ENCODE measurements at places on chromosomes 3 and 15.
A peak's percentile ranks its signal among the peaks of the same experiment; 100 is the strongest.

DNA sequence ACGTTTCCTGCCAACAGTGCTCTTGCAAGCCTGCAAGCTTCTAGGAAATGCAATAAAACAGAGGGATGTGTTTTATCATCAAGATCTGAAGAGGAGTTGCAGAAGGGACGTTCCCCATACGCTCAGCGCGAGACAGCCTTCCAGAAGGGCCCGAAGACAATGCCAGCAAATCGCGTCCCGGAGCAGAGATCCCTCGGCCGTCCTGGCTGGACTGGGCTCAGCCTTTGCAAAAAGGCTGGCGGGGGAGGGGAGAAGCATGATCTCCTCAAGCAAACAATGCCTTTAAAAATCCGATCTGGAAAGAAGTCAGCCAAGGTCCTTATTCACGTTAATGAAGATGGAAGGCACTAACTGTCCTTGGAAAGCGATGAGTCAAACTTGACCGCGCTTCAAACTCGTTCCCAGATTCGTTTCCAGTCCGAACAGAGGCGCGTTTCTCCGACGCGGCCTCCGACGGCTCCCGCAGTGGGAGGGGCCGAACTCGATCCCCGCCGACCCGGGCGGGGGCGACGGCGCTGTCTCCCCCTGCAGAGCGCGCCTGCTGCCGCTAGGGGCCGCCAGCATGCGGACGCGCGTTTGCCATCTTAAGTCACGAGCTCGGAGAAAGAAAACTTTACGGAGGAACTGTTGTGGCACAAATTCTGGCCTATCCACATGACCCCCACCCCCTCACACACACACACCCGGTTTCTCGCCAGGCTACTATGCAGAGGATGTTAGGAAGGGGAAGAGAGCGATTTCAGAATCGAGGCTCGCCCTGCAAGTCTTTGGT is 5.5 kb downstream of the BCL6 start:
- DNase-seq: peak; percentile 43

- DNase-seq: no peak
Observed at GRCh38 chr3:48756640-48757039, 39.6 kb upstream of the IP6K2 start.

- no peak for DNase-seq
Observed at GRCh38 chr15:75023872-75024636, 664 bp downstream of the PPCDC start.

- DNase-seq: no peak
Observed at GRCh38 chr3:64300790-64301423, 75.6 kb upstream of the PRICKLE2 start.

DNA sequence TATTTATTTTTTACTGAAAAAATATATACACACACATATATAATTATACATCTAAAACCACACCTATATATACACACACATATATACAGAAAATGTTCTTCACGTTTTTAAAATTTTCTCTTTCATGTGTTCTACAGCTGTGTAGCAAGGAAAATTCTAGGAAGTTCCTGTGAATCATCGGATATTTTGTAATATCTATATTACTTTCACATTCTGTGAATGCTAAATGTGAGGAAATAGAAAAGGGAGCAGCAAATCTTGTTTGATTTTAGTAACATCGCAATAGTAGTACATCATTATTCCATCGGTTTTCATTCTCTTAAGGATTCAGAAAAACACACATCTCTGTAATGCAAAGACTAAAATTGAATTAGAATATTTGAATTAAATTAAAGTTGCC is 836.8 kb upstream of the NECTIN3 start:
- no peak for DNase-seq

DNA sequence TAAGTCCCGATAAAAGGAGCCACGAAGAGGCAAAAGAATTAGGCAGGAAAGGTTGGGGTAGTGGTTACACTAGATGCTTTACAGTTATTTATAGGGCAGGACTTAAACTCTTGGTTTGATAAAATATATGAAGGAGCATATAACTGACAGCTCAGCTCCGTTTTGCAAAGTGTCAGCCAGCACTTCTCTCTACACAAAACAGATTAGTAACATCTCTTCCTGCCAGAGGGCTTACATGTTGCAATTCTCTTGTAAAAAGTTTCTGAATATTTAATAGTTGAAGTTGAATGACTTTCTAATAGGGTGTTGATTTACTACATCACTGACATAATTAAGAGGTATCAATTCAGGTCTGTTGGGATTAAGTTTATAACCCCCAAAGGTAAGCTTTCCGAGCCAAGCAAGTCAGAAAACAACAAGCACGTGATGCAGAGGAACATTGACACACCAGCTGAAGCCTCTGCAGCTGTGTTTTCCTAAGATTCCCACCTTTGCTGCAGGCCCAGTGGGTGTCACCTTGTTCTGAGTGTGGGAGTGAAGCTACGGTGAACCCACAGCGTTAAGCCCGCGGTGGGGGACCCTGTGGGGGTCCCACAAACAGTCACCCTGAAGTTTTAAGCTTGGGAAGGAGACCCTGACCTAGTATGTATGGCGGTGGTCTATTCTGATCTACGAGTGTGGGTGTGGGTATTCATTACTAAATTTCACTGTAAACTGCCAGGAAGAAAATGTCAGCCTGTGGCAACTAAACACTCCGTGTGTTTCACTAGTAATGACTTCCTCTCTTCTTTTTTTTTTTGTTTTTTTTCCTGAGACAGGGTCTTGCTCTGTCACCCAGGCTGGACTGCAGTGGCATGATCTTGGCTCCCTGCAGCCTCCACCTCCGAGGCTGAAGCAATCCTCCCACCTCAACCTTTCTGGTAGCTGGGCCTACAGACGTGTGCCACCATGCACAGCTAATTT is 22.0 kb upstream of the ATP13A3 start:
- no peak for DNase-seq

GRCh38 chr3:111870620-111871019 is 11.6 kb downstream of the PHLDB2 start:
- no peak for DNase-seq

DNA sequence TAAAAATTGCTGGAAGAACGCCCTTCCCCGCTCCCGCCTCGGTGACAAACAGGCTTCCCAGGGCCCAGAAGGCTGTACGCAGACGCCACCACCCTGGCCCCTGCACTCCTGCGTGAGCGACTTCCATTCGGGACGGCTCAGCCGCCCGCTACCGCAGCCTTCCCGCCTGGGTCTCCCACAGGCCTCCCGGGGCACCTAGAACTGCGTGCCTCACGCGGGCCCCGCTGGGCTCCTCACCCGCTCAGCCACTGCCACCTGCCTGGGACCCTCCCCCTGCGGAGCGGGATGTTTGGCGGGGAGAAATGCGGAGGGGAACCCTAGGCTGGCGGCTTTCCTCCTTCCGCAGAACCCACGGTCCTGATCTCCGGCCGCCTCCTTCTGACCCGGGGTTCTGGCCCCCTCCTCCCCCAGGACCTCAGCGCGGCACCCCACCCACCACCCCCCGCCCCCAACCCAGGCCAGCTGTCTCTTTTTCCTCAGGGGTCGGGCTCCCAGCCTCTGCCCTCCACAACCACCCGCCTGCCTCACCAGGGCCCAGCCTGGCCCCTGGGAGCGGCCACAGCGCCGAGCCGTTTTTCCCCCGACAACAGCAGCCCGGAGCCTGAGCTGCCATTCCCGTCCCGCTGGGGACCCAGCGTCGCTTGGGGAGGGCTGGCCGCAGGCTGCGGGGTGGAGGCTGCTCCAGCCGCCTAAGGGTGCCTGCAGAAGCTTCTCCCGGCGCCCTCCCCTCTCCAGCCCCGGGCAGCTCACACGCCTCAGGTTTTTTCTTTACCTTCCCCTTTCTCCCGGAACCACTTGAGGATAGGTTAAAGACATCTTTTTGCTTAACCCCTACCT is 27.6 kb upstream of the RAB7A start:
- no peak for DNase-seq

- no peak for DNase-seq
Observed at GRCh38 chr3:101685050-101685400, 1.5 kb downstream of the RPL24 start.

DNA sequence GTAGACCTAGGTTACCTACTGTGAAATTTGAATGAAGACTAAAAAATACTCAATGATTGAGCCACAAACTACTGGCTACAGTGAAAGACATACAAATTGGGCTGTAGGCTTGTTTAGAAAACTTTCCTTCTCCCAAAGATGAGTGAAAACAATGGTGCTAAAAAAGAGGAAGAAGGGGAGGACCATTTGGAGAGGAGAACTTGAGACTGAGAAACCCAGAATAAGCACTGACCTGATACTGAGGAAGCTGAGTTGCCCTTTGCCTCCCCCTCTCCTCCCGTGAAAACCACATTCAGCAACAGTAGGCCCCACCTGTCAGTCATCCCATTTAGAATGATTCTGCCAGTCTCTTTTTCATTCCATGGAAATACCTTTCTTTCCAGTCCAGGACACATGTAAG is 484.0 kb upstream of the TGFBR2 start:
- no peak for DNase-seq

DNA sequence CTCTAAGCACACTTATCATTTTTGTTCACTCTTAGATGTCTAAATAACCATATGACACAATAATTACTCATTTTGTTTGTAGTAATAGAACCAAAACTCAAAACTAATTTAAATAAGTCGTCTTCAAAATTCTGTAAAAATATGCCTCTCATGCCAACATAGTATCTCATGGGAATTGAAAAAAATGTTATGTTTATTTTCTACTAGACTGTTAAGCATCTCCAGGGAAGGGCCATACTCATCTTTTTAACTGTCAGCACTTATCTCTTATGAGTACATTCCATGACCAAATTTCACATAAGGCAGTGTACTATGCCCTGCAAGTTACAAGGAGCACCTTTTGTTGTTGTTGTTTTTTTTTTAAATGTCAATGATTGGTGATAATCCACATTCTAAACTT is 18.3 kb upstream of the USF3 start:
- no peak for DNase-seq

DNA sequence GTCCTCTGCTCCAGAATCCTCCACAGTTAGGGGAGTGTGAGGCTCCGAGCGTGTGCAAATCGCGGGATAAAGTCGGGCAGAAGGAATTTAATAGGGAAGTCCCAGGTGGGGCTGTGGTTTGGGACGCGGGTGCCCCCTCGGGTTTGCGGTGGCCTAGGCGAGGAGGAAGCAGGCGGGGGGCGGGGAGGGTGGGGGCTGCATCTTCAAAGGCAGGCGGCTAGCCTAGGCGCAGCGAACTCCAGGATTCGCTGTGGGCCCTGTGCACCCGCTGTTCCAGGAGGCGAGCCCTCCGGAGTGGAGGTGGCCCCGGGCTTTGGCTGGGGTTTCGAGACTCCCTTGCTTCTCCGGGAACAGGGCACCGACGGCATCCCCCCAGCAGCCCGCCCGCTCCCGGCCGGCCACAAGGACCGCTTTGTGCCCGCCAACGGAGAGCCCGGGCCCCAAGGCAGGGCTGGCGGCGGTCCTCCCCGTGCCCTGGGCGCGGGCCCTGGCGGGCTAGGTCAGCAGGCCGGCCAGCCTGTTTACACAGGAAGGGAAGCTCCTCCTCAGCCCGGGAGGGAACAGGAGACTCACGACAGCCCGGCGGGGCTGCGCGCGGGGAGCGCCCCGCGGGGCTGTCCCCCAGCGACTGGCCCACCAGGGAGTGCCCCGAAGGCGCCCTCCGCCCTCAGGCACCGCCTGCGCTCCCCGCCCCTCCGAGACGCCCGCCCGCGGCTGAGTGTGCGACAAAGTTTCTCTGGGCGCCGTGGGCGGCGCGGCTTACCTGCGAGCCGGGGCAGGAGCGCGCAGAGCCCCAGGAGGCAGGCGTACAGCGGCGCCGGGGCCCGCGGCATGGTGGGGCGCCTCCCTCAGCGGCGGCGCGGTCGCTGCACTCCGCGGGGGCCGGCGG is 753 bp downstream of the ITGB5 start:
- DNase-seq: no peak

- no peak for DNase-seq
Observed at GRCh38 chr15:49978121-49978520, 140.9 kb downstream of the ATP8B4 start.

DNA sequence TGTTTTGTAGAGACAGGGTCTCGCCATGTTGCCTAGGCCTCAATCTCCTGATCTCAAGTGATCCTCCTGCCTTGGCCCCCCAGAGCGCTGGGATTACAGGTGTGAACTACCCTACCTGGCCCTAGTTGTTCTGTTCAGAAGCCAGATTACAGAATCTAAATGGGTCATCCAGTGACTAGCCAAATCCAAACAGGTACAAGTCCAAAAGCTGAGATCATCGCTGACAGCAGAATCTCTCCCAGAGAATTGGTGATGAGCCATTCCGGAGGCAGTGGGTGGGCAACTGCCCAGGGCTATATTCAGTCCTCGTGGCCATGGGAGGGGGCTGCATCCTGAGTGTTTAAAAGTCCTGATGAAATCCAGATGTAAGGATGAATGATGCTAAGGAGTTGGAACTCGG is 47.5 kb upstream of the SEMA4B start:
- DNase-seq: no peak

- no peak for DNase-seq
Observed at GRCh38 chr15:60815321-60815720, 336.4 kb upstream of the ICE2 start.

- DNase-seq: no peak
Observed at GRCh38 chr15:47542312-47542989, 174.9 kb upstream of the SEMA6D start.

DNA sequence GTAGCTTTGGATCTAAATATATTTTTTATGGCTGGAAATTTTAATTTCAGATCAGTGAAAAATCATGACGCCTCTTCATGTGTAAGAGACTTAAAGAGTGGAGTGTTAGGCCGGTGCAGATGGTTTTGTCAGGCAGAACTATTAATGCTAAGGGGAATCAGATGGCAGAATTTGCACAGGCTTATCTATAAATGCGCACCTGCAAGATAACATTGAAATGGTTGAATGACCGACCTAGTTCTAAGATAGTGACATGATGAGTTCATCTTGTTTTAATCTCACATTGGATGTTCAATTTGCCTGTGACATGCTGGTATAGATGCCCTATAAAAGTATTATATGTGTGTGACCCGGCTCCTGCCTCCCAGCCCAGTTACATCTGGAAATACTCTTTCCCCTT is 340.6 kb downstream of the FEZF2 start:
- no peak for DNase-seq

- DNase-seq: peak; percentile 41
Observed at GRCh38 chr3:59341459-59341858, 291.6 kb upstream of the CFAP20DC start.

DNA sequence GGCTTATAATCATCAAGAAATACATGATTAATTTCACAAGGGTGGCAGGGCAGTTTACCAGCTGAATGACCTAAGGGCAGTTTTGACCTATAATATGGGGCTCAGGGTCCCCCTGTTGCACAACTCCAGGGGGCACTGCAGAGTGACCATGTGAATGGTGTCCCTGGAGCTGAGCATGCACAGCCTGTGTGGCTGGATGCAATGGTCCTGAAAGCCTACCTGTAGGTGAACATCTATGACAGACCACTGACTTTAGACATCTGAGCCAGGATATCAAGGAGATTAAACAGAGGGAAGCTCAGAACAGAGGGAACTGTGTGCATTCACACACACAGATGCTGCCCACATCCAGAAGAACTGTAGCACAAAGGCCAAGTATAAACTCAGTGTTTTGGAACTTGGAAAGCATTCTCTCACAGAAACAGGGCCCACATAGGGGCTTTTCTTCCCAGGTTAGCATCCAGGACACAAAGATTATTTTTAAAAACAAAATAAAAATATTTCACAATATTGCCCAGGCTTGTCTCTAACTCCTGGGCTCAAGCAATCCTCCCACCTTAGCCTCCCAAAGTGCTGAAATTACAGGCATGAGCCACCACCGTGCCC is 7.8 kb upstream of the SLC6A11 start:
- no peak for DNase-seq

GRCh38 chr3:42424911-42425310 is 14.5 kb upstream of the LYZL4 start:
- no peak for DNase-seq

Data from NCI-H2171 (cell line).